ENCODE measurements at places on chromosomes 11 and 22. TPM values are rescaled to one million over a fixed set of nuclear protein-coding genes. Genes with fewer than 3 reads are reported as not detected.

DNA sequence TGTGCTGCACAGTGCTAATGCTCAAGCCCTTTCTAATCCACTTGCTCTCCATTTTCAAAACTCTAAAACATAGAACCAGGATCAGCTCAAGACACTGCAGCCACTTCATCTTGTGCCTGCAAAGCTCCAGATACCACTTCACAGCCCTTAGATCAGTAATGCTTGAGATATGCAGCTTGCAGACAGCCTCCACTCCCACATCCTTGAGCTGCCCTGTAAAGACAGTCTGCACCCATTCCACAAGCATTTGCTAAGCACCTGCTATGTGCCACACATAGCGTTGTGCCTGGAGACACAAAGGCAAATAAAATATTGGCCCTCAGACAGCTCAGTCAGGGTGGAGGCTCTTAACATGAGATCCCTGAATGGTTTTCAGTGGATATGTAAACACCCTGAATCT lies 192.5 kb upstream of the SNX19 start:
- no peak for DNase-seq

- DNase-seq, result no peak
Measured at GRCh38 chr11:60077981-60078380, 10.5 kb upstream of the MS4A2 start.

GRCh38 chr11:107198490-107199007 lies 180.3 kb upstream of the GUCY1A2 start:
- DNase-seq, result no peak

DNA sequence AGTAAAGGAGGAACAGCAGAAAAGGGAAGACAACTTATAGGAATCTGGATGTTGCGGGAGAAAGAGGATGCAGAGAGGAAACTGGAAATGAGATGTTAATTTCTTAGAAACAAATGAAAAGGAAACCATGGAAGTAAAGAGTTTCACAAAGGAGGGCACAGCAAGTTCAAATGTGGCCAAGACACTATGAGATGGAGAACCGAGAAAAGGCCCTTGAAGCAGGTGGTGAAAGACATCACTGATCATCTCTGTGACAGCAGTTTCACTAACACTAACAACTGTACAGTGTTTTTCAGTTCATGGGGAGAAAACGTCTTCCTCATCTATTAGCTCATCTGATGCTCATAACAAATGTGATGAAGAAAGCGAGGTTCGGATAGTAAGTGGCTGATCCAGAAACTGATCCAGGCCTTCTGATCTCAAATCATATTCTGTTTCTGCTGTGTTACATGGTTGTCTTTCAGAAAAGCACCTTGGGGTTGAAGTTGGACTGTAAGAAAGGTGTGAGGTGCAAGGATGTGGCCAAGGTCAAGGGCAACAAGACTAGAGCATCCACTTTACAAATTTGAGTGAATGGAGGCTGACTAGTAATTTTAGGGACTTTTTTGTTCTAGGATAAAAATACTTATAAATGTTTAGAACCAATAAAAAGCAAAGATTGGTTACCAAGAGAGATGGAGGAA lies 492.1 kb upstream of the CADM1 start:
- DNase-seq, result no peak

DNA sequence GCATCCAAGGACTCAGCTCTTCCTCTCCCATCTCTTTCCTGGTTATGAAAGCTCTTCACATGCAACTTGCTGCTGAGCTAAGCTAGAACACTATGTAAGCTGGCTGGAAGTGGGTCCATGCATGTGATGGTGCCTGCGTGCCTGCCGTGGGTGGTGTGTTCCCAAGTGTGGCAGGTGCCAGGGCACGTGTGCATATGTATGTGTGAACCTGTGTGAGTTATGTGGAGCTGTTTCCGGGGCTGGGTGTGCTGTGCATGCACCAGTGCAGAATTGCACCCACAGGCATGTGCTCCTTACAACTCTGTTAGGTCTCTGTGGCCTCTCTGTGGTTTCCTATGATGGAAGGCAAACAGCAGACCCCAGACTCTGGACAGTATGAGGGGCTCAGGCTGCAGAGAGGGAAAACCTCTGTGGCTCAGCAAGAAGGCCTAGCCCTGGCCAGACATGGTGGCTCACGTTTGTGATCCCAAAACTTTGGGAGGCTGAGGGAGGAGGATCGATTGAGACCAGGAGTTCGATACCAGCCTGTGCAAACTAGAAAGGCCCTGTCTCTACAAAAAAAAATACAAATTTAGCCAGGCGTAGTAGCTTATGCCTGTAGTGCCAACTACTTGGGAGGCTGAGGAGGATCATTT lies 4.1 kb upstream of the P2RY6 start:
- no peak for DNase-seq

GRCh38 chr11:26584818-26585217 lies 12.8 kb upstream of the MUC15 start:
- no peak for DNase-seq

- no peak for DNase-seq
Measured at GRCh38 chr22:36206255-36206654, 4.6 kb upstream of the APOL4 start.

Gene UBQLN3
- 0.24 TPM for total RNA-seq

Gene APOL5
- total RNA-seq, result not detected

Gene OR8K3
- total RNA-seq, result not detected

Gene OR51S1
- total RNA-seq, result not detected

Gene F2
- total RNA-seq, result 0.23 TPM

Measured in heart right ventricle (tissue), 16 donors.